ENCODE measurements at places on chromosomes 7 and 10.

GRCh38 chr7:102416406-102416805 lies 17.0 kb upstream of the ORAI2 start:
- no peak for DNase-seq

- DNase-seq, result peak; percentile 22
Measured at GRCh38 chr10:84499846-84500245, 171.5 kb downstream of the CCSER2 start.

DNA sequence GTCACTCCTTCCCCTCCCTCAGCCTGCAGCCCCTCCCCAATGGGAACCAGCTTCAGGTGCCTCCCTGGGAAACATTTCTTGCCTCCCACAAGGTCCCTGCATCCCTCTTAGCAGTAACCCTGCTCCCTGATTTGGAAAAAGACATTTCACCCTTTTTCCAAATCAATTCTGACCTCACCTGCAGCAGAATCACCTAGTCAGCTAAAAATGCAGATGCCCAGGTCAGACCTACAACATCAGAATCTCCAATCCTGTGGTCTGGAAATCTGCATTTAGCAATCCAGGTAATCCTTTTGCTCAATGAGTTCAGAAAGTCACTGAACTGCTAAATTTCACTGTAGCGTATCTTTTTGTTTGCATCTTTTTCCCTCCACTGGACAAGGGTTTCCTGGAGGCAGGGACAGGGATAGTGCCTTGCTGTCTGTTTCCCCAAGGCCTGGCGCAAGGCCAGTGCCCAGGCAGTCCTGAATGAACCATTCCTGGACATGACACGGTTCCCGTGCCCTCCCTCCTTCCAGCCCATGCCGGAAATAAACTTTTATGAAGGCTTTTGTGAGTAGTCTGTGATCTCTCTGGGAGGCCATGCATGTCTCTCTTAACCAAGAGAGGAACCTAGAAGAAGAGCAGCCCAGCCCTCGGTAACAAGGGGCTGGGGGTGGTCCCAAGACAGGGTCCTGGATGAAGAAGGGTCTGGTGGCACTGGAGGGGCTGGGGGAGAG lies 44.0 kb downstream of the COL13A1 start:
- no peak for DNase-seq

DNA sequence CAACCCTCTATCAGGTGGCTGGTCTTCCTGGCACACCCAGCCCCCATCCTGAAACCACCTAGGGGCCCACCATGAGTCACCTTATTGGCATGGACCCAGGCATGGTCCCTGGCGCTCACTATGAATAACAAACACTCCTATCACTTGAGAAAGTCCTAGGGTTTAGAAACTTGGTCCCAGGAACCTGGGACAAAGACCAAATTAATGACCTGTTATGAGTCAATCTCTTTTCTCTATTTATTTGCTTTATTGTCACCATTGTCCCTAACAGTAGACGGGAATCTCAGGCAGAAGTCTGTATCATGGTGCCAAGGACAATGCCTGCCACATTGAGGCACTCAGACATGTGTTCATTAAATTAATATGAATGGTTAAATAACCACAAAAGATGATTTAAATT lies 599.6 kb upstream of the C7orf33 start:
- no peak for DNase-seq

GRCh38 chr7:121793716-121794115 lies 79.2 kb upstream of the PTPRZ1 start:
- DNase-seq, result peak; percentile 10

DNA sequence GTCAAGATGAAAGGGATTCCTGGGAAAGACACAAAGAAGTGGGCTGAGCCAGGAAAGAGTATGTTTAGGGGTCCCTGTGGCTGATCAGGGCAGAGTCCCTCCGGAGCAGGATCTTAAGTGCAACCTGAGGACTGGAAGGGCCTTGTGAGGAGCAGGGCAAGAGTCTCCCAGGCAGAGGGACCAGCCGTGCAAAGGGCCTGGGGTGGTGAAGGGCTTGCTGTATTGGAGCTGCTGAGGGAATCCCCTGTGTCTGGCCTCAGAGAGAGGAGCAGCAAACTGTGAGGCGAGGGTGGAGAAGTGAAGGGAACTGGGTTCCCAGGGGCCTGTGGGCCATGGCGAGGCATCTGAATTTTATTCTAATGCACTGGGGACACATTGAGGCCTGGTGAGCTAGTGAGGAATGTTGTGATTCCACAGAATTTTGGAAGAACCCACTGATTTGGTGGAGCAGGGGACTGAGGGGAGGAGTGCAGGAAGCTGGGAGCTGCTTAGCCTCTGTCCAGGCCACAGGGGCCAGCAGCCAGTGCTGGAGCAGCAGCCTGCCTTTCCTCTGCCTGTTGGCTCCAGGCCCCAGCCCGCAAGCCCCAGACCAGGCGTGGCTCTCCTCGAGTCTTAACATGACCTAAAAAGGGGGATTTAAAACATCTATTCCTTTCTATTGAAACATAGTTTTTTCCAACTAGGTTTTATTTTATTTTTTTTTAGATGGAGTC lies 138.4 kb upstream of the IGFBP3 start:
- no peak for DNase-seq

GRCh38 chr7:154450451-154450850 lies 398.3 kb downstream of the DPP6 start:
- DNase-seq, result no peak

GRCh38 chr10:123665491-123666286 lies 466 bp upstream of the GPR26 start:
- no peak for DNase-seq

DNA sequence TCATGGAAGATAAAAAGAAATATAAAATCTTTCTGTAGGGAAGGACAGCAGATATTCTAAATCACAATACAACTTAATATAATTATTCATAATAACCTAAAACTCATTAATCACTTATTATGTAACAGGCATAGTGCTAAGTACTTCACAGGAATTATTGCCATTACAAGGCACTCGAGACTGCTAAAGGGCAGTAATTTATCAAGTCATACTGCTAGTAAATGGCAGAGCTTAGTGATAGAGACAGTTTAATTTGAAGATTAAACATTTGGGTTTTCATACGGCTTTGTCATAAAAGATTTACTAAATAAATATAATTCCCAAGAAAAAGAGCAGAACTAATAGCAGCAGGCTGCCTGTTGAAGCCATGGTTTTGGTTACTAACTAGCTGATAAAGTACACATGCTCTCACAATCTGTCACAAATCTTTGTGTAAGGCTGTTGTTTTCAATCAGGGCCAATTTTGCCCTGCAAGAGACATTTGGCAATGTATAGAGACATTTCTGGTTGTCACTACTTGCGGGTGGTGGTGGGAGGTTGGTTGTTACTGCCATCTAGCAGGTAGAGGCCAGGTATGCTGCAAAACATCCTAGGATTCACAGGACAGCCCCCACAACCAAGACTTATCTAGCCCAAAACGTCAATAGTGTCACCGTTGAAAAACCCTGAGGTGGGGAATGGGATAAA lies 233.3 kb upstream of the CACNA2D1 start:
- DNase-seq, result no peak

GRCh38 chr10:11685787-11686218 lies 56.4 kb upstream of the ECHDC3 start:
- DNase-seq, result peak; percentile 77

DNA sequence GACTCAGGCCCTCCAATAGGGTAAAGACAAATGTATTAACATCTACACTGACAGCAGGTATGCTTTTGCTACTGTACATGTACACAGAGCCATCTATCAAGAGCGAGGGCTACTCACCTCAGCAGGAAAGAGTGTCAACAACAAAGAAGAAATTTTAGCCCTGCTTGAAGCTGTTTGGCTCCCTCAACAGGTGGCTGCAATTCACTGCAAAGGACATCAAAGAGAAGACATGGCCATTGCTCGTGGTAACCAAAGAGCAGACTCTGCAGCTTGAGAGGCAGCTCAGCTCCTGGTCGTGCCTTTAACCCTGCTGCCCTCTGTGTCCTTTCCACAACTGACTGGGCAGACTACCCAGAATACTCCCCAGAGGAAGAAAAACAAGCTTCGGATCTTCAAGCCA lies 5.1 kb downstream of the AKR1B15 start:
- no peak for DNase-seq
